ENCODE measurements at places on chromosomes 16 and 17. TPM values are rescaled to one million over a fixed set of nuclear protein-coding genes. Genes with fewer than 3 reads are reported as not detected.

The FLII gene
- polyA plus RNA-seq: 169 TPM

DNA sequence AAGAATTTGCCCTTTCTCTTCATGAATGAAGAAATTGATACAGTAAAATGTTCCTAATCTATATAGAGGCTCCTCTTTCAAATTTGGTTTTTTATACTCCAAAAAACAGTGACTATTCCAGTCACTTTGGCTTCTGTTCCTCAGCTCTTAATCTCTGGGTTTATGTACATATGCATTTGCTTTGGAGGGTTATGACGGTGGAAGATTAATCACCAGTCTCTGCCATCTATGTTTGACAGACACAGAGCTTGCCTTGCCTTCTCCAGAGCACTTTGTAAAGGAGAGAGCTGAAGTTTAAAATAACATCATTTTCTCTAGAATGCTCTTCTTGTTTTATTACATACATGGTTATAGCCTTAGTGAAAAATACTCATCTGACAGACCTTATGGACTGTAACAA lies 99.3 kb downstream of the NLK start:
- H3K36me3 ChIP-seq: peaks cover 10% of the 10 kb centered on the region
- DNase-seq: no peak
- H3K27ac ChIP-seq: no peak overlapping the region
- H3K27me3 ChIP-seq: no peaks in the 10 kb centered on the region

GRCh38 chr17:77254951-77255825 lies 114.4 kb downstream of the SEC14L1 start:
- no peak overlapping the region for H3K4me3 ChIP-seq
- no peak for DNase-seq
- H3K4me1 ChIP-seq: no peaks in the 10 kb centered on the region
- peaks cover 40% of the 10 kb centered on the region for H3K27me3 ChIP-seq
- H3K36me3 ChIP-seq: no peaks in the 10 kb centered on the region
- H3K27ac ChIP-seq: no peak overlapping the region

DNA sequence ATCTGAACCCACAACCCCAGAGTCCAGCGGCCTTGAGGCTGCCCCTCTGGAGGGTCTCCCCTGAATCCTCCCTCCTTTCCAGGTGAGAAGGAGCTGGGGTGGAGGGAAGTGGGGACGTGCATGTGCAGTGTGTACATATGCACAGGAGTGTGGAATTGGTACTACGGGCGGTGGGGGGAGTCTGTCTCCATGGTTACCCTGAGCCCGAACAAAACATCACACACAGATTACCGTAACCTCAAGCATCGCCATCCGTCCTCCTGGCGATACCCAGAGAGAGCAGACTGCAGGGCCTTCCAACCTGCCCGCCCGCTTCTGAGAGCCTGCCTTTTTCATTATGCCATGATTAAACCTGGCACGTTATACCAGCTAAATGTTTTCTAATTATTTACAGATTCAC lies 25.1 kb downstream of the GSG1L start:
- no peak overlapping the region for H3K4me3 ChIP-seq
- no peak for DNase-seq
- H3K4me1 ChIP-seq: no peaks in the 10 kb centered on the region
- H3K27me3 ChIP-seq: peaks cover 32% of the 10 kb centered on the region
- no peaks in the 10 kb centered on the region for H3K36me3 ChIP-seq

GRCh38 chr17:69819316-69820087 lies 255.5 kb upstream of the KCNJ16 start:
- H3K27me3 ChIP-seq: no peaks in the 10 kb centered on the region
- H3K4me1 ChIP-seq: no peaks in the 10 kb centered on the region
- H3K36me3 ChIP-seq: no peaks in the 10 kb centered on the region
- no peak for DNase-seq
- no peak overlapping the region for H3K4me3 ChIP-seq

DNA sequence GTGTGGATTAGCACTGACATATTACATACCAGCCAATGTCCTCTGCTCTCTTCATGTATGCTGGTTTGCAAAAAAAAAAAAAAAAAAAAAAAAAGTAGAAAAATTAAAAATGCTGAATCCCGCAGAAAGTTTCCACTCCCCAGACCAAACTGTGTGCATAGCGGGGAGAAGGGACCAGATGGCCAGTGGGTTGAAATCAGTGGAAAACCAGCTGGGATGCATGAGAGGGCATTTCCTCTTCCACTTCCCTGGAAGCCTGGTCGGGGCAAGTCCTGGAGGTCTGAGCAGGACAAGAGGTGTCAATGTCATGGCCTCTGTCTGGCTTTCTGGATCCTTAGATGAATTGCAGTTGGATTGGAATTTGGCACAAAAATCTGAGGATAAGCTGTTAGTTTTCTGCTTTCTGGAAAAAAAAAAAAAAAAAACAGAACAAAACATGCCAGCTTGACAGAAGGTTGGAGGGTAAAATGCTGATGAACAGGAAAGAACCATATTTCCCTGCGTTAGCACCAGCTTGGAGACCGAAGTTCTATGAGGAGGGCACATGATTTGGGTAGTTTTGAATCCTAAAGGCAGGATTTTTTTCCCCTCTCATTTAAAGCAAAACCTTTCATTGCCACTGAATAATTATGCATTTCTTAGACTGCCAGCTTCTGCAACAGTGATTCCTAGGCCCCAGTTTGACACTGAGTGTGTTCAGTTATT lies 941.5 kb upstream of the EEF2KMT start:
- no peak overlapping the region for H3K4me3 ChIP-seq
- DNase-seq: no peak
- no peaks in the 10 kb centered on the region for H3K4me1 ChIP-seq
- H3K36me3 ChIP-seq: no peaks in the 10 kb centered on the region

Data from naive B cell (primary cell).